NCI-H1048 (cell line): ENCODE measurements at places on chromosomes 16 and 17.

- DNase-seq: no peak
Observed at GRCh38 chr16:88510091-88510994, 57.3 kb downstream of the ZFPM1 start.

DNA sequence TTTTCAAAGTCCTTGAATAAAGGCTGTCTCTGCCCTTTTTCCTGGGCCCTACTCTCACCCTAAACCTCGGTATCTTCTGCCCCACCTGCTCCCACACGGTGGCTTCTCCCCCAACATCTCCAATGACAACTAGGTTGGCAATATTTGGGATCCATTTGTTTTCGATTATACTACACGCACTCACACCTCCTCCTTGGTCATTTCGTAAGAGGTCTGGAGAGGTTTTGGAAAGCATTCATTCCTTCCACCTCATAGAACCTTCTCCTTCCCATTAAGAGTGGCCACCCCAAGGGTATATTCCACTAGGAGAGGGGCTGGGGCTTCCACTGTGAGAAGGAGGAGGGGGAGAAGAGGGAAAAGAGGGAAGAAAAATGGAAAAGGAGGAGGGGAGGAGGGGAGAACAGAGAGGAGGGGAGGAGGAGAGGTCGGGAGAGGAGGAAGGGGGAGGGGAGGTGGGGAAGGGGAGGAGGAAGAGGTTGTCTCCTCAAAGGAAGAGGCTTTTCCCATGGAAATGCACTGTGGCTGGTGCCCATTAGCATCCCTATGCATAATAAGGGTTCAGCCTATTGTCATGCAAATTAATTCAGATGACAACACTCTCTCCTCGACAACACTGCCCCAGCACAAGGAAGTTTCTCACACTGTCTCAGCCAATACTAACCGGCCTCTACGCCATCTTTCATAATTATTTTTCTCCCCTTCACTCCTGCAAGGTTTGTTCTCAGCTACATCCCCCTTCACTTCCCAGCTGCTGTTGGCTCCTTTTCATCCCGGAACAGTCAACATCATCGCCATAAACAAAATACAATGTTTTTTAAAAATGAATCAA is 30.0 kb downstream of the SOX9 start:
- DNase-seq: no peak

GRCh38 chr17:74329378-74329777 is 3.4 kb downstream of the KIF19 start:
- DNase-seq: no peak

GRCh38 chr16:10202649-10203048 is 20.4 kb upstream of the GRIN2A start:
- no peak for DNase-seq

DNA sequence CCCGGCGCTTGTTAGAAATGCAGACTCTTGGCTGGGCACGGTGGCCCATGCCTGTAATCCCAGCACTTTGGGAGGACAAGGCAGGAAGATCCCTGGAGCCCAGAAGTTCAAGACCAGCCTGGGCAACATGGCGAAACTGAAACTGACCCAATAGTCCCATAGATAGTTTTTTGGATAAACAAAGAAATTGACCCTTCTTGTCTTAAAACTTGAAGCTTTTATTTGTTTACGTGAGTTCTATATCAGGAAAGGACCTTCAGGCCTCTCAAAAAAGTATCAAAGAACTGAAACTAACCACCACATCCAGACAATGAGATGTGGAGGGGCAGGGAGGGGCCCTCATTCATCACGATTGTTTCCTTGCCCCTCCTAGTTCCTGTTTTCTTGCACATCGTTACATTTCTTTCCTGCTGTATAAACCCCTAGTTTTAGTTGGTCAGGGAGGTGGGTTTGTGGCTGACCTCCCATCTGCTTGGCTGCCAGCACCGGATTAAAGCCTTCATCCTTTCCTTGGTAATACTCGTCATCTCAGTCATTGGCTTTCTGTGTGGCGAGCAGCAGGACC is 29.9 kb upstream of the PRM1 start:
- DNase-seq: no peak

- DNase-seq: no peak
Observed at GRCh38 chr16:25799816-25800215, 108.1 kb downstream of the HS3ST4 start.

GRCh38 chr17:45703348-45703747 is 80.8 kb upstream of the CRHR1 start:
- no peak for DNase-seq

- no peak for DNase-seq
Observed at GRCh38 chr17:57916925-57917858, 38.0 kb downstream of the CUEDC1 start.

DNA sequence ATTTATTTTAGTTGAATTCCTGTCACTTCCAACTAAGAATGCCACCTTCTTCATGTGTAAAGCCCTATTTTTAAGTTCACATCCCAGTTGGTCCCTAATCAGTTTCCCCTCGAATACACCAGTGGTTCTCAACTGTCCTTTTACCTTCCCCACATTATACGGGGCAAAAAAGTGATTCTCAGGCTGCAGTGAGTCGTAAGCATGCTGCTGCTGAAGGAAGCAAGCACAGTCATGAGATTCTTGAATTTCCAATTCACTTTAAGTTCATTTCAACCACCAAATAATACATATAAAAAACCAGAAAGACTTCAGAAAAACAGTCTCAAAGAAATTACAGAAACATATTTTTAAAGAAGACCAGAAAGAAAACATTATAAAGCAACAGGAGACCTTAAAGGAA is 47.9 kb downstream of the UBE2G1 start:
- no peak for DNase-seq

GRCh38 chr17:34249061-34249460 is 6.0 kb upstream of the CCL2 start:
- no peak for DNase-seq

GRCh38 chr17:76738468-76738850 is 540 bp downstream of the MFSD11 start:
- no peak for DNase-seq

DNA sequence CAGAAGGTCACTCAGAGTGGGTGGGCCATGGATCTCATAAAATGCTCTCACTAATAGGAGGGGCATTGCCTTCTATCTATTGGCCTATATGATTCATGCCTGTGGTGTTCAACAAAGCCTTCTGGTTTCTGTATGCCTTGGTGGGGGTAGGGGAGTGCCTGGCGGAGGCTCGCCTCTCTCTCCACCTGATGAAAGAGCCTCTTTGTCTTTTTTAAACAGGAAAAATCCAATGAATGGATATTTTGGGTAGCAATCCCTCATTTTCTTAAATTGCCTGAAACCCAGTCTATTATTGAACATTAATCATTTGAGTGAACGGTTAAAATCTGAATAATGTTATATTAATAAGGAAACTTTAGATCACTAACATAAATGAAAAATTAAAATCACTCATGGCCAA is 90.6 kb downstream of the TOX3 start:
- DNase-seq: no peak

DNA sequence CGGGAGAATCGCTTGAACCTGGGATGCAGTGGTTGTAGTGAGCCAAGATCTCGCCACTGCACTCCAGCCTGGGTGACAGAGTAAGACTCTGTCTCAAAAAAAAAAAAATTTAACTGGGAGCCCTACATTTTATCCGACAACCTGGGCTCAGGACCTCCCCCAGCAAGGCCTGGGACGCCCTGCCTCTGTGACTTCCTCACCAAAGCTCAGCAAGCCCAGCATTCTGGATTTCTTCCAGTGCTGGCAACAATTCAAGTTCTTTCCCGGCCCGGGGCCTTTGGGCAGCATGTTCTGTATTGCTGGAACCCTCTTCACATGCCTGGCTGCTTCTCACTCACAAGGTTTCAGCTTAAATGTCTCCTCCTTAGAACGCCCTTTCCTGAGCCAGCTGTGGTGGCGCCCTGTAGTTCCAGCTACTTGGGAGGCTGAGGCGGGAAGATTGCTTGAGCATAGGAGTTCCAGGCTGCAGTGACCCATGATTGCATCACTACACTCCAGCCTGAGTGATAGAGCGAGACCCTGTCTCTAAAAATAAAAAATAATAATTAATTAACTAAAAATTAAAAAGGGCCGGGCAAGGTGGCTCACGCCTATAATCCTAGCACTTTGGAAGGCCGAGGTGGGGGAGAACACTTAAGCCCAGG is 15.9 kb upstream of the MEIOB start:
- no peak for DNase-seq

DNA sequence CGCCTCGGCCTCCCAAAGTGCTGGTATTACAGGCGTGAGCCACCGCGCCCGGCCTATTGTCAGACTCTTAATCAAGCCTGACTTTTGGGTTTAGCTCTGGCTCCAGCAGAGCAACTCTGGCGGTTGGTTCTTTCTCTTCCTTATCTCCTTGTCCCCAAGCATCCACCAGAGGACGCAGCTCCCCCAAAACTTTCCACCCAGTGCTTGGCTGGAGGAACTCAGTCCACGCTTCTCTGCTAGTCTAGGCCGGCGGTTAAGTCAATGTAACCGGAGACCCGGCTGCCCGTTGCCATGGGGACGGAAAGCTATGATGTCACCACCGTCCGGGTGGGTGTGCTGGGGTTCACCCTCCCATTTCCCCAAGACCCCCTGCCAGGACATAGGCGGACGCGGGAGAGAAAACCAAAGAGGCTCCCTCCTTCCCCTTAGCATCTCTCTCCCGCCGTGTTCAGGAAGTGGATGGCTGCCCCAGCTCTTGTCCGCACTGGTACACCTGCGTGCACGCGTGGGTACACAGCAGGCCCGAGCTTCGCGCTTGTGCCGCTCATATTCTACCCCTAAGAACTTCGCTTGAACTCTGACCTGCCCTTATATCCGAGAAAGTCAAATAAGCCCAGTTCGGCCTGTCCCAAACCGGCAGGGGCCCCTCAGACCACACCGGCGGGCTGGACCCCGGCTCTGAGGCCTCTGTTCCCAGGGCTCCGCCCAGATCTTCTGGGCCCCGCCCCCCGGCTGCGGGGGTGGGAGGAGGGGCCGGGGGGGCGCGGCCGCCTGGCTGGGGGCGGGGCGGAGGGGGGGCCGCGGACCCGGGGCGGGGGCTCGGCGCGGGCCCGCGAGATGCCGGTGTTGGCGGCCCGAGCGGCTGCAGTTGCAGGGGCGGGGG is at the start of gene RND2:
Gene RND2 (plus strand): TSS at position 825 of the 883 bp plus-strand sequence. CDS start 117 bp downstream, outside the sequence.
- peak; percentile 80 for DNase-seq

DNA sequence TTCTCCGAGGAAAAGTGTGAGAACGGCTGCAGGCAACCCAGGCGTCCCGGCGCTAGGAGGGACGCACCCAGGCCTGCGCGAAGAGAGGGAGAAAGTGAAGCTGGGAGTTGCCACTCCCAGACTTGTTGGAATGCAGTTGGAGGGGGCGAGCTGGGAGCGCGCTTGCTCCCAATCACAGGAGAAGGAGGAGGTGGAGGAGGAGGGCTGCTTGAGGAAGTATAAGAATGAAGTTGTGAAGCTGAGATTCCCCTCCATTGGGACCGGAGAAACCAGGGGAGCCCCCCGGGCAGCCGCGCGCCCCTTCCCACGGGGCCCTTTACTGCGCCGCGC is at the start of gene ERBB2:
Gene ERBB2 (plus strand): TSS at position 247 of the 330 bp plus-strand sequence. CDS start 175 bp downstream, outside the sequence.
- DNase-seq: no peak

DNA sequence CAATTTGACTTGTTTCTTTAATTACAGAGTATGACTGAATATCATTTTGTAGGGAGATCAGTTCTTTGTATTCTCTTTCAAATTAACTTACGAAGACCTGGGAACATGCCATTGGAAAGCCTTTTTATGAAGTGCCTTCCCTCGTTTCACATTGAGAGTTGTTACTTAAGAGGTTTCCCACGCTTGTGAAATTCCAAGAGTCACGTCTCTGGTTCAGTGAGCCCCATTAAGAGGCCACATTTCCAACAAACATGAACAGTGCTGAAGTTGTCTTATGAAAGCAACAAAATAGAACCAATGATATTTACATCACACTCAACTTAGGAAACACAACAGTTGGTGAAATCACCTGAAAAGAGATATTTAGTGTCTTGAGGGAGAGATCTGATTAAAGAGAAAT is 334.1 kb downstream of the TOX3 start:
- DNase-seq: no peak
